Fibroblast of villous mesenchyme (primary cell): ENCODE measurements at places on chromosomes 7 and 10. TPM values are rescaled to one million over a fixed set of nuclear protein-coding genes. Genes with fewer than 3 reads are reported as not detected.

SDK1 gene
- total RNA-seq = 0.43 and 0.64 TPM in 2 replicates

LRRC17 gene
- 39.9 and 70.0 TPM in 2 replicates for total RNA-seq

MACROH2A2 gene
- 3.9 TPM in 2 replicates for total RNA-seq

ELOVL3 gene
- 0.32 and 0.86 TPM in 2 replicates for total RNA-seq

CYP26A1 gene
- total RNA-seq = under 0.01 TPM in 1 of 2 replicates, not detected in the other
